ENCODE measurements at places on chromosomes 7 and 10. TPM values are rescaled to one million over a fixed set of nuclear protein-coding genes. Genes with fewer than 3 reads are reported as not detected.

Gene KIF5B
- 96.3 TPM for total RNA-seq

DNA sequence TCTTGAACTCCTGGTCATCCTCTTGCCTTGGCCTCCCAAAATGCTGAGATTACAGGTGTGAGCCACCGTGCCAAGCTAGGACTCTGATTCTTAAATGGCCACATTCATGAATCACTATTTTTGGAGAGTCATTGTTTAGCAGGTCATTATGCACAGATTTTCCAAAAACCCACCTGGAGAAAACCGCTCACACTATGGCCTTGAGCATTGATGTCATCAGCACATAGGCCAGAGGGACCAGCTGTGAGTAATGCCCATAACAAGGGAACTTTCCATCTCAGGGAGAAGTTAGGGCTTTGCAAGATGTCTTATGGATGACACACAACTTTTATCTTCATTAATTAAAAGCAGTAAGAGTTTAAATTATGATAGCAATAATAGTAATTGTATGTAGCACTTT, 86.4 kb upstream of the KIF5B start:
- DNase-seq, result no peak

DNA sequence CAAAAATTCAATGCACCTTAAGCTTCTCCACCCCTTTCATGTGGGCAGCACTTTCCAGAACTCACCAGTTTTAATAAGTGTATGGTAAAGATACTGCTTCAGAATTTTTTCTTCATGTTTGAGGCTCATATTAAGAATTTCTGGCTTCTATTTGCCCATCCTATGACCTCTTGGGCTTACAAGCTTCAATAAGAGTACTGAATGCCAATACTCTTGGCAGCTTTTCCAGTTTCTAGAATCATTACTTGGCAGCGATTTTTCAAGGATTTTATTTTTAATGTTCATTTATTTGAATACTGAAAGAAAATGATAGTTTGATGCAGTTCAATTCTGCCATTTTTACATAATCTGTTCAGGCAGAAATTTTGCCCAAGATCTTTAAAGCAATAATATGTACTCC, 242.1 kb upstream of the KCND2 start:
- DNase-seq, result no peak

Gene SLC29A4
- 23.2 TPM for total RNA-seq

Gene IL2RA
- total RNA-seq, result 1.9 TPM

DNA sequence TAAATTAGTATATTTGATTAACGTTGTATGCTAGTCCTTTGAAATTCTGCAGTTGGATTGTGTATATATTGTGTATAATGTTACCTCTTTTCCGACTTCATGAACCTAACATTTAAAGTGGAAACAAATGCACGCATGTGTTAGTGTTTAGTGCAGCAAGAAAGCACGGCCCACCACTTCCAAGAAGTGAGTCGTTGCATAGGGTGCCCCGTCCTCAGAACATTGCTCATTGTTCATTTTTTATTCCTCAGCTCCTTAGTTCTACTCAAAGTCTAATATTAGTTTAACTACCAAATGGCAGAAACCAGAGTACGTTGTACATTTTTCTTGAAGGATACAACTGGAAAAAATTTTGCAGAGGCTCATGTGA, 407.6 kb downstream of the AUTS2 start:
- DNase-seq, result no peak

All from thyroid gland (tissue), 4 donors.